Smooth muscle cell of the pulmonary artery (primary cell): ENCODE measurements at places on chromosomes 3 and 15. TPM values are rescaled to one million over a fixed set of nuclear protein-coding genes. Genes with fewer than 3 reads are reported as not detected.

CNTN6 gene
- total RNA-seq, result 0.86 and 1.9 TPM in 2 replicates

SEMA3G gene
- total RNA-seq, result 0.03 and 0.13 TPM in 2 replicates

GMNC gene
- total RNA-seq, result 0.07 TPM in 2 replicates

CLDN18 gene
- total RNA-seq, result not detected in 2 replicates
